ENCODE measurements at places on chromosomes 3 and 15.
A peak's percentile ranks its signal among the peaks of the same experiment; 100 is the strongest.

GRCh38 chr15:78437762-78438618 is at the start of gene IREB2:
Gene IREB2 (plus strand): TSS chr15:78438216. CDS start chr15:78438338, 122 bp downstream.
- DNase-seq, result peak; percentile 100

DNA sequence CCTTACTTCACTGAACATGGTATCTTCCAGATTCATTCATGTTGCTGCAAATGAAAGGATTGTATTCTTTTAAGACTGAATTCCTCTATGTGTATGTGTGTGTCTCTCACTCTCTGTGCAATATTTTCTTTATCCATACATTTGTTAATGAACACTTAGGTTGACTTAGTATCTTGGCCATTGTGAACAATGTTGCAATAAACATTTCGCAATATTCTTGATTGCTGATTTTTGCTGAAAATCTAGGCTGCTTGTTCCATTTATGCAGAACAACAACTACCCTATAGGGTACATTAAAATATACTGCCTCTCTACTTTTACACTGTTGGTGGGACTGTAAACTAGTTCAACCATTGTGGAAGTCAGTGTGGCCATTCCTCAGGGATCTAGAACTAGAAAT is 732.4 kb downstream of the CADM2 start:
- no peak for DNase-seq

- DNase-seq, result no peak
Measured at GRCh38 chr3:98945101-98945524, 43.6 kb upstream of the DCBLD2 start.

- no peak for DNase-seq
Measured at GRCh38 chr3:191005790-191006189, 143.3 kb upstream of the GMNC start.

- DNase-seq, result no peak
Measured at GRCh38 chr3:13796701-13797460, 83.0 kb downstream of the WNT7A start.

- no peak for DNase-seq
Measured at GRCh38 chr15:72818632-72819031, 35.1 kb upstream of the ADPGK start.

DNA sequence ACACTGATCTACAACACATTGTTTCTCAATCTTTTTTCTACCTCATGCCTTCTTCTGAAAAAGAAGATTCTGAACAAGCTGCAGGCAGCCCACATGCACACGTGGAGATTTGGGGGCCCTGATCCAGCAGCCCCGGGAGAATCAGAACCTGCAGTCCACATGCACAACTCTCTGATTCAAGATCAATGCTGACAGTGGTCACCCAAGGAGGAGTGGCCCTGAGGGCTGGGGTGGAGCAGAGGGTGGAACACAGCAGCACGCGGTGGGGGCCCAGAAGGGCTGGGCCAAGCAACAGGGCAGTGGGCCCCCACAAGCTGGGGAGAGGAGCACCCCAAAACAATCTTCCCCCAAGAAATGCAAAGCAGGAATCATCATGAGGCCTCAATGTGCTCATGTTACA is 202.1 kb upstream of the NSMCE3 start:
- DNase-seq, result no peak

- peak; percentile 18 for DNase-seq
Measured at GRCh38 chr15:68510558-68510957, 68.2 kb upstream of the CORO2B start.

GRCh38 chr3:134038716-134039115 is 9.0 kb upstream of the SLCO2A1 start:
- no peak for DNase-seq

DNA sequence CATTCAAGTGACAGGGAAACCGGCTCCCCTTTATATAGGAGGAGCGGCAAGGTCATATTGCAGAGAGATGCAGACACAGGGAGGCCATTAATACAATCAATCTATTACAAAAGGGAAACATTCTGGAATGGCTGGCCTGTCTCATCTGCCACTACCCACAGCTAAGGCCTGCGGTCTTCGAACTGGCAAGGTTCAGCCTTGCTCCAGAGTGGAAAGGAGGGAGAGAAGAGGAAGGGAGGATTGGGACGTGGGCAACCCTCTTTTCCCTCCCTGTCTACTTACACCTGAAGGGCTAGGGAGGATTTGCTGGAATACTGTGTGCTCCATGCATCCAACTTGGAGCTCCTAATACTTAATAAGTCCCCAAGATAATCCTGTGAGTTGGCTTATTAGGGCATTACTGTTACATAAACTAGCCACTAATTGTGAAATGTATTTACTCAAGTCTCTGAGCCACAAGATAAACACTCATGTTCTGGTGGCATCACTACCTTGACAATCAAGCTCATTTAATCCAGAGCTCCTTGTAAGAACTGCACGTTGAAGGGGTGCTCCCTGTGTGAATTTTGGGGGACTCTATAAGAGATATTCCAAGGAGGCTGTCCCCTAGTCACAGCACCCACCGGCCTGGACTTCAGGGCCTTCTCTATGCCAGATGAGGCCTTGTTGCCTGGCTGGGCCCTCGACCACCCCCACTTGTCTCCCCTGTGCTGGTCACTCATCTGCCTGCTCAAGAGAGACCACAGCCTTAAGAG is 19.7 kb upstream of the CCDC174 start:
- DNase-seq, result no peak

DNA sequence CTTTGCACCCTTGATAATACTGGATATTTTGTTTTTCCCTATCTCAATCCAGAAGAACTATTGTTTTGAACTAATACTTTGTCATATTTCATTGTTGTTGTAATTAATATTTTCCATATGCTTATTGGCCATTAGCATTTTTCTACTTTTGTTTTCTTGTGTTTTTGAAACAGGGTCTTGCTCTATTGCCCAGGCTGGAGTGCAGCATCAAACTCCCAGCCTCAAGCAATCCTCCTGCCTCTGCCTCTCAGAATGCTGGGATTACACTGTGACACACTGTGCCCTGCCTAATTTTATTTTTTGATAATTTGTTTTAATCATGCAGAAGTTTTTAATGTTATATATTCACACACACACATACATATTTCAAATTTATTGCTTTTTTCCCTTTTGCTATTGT is 3.4 kb upstream of the RPS27L start:
- no peak for DNase-seq

GRCh38 chr3:196689941-196690660 is 21.9 kb downstream of the CEP19 start:
- no peak for DNase-seq

DNA sequence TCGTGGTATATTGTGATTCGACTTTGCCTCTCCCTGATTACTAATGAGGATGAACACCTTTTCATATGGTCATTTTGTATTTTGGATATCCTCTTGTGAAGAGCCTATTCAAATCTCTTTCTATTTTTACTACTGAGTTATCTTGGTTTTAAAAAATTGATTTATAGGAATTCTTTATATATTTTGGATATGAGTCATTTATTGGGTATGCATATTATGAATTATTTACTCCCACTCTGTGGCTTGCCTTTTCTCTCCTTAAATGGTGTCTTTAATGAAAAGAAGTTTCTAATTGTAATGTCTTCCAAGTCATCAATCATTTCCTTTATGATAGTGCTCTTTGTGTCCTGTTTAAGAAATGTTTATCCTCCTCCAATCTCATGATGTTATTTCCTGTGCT is 191.5 kb upstream of the DPH6 start:
- no peak for DNase-seq

DNA sequence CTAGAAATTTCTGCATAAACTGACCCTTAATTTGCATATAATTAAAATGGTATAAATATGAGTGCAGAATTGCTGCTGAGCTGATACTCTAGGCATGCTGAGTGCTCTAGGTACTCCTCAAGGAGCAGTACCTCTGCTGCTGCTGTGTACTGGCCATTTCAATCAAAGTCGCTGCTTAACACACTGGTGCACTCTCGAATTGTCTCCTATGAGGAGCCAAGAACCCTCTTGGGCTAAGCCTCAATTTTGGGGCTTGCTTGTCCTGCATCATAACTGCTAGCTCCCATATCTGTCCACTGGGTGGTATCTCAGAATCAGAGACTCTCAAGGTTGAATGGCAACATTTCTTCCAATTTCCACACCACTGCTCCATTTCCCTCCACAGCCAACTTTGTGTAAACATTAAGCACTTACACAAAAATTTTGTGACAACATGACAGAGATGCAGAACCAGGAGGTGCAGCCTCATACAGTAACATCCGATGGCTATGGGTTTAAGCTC is 82.5 kb downstream of the XXYLT1 start:
- DNase-seq, result no peak

DNA sequence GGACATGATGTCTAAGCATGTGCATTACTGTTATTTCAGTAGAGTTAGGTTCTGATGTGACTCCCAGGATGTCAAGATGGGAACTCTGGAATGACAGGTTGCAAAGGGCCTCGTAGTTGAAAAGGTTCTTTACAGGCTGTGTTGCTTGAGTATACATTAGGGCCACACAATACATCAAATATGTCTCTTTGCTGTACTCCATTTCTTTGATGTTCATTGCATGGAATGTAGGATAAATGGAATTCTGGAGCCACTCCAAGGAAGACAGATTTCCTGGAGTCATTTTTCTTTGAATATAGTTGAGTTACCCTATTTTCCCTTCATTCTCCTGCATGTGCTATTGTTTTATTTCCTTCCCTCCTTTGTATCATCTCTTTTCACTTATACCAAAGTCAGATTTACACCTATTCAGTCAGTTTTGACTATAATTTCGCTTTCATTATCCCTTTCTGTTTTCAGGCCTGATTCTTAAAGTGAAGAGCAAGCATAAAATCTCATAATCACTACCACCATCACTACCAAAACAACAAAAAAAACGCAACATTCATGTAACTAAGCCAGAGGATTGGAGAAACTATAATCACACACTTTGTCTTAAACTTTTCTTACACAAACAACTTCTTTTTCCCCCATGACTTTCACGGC is 61.2 kb upstream of the PTX3 start:
- DNase-seq, result no peak

GRCh38 chr3:170012683-170013400 is 25.0 kb upstream of the GPR160 start:
- no peak for DNase-seq

DNA sequence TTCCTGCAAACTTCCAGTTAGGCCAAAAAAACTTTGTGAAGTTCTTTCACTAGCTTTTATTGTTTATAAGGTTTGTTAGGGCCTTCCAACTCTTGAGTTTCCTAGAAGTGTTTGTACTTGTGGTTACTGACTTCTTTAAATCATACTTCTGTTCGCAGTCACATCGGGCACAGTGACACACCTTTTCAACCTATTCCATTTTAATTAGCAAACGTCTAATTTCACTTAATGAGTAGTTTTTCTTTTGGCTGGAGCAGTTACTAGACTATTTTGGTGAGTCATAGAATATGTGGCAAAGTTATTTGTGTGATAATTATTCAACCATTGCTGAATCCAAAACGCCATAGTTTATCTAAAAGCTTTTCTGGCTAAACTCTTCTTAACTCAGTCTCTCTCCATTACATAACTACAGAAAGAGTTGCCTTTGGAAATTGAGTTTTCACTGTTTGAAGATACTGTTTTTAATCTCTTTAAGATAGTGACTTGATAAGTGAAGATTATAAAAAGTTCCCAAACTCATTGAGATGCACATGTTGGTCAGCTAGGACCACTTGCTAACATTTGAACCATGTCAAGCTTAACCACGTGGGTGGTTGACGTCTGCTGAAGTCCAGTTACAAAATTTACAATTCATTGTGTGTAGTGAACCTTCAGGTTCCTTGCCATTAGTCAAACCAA is 21.5 kb downstream of the CNOT10 start:
- DNase-seq, result no peak

GRCh38 chr15:41851167-41851523 is 12.5 kb downstream of the PLA2G4B start:
- DNase-seq, result no peak

- DNase-seq, result no peak
Measured at GRCh38 chr15:25900901-25901300, 37.8 kb upstream of the ATP10A start.

DNA sequence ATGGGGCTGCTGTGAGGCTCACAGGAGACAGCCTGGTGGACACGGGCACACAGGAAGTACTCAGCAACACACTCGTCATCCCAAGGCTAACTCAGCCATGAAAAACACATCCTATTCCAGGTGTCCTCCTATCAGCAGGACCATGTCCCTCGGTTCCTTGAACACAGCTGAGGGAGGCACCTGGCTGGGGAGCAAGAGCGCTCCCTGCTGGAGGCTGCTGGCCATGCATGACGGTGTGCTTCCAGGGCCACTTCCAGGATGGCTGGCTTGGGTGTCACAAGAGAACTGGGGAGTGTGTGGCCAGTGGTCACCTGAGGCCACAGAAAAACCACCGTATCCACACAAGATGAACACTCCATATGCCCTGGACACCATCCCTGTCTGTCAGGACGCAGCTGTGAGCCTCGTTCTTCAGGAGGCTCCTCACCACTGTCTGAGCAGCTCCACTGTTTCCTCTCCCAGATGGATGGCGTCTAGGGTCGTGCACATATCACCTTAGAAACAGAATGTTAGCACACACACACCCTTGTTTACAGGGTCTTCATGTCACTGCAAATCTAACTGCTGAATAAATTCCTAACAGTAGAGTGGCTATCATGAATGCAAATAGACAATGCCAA is 31.0 kb downstream of the POC1A start:
- peak; percentile 86 for DNase-seq

GRCh38 chr15:64693134-64693533 is 82.3 kb downstream of the RBPMS2 start:
- peak; percentile 52 for DNase-seq

- DNase-seq, result peak; percentile 63
Measured at GRCh38 chr3:119034256-119035013, at the start of gene IGSF11. Gene IGSF11 (minus strand): TSS chr3:119034846. CDS start chr3:119034582, 264 bp downstream.

DNA sequence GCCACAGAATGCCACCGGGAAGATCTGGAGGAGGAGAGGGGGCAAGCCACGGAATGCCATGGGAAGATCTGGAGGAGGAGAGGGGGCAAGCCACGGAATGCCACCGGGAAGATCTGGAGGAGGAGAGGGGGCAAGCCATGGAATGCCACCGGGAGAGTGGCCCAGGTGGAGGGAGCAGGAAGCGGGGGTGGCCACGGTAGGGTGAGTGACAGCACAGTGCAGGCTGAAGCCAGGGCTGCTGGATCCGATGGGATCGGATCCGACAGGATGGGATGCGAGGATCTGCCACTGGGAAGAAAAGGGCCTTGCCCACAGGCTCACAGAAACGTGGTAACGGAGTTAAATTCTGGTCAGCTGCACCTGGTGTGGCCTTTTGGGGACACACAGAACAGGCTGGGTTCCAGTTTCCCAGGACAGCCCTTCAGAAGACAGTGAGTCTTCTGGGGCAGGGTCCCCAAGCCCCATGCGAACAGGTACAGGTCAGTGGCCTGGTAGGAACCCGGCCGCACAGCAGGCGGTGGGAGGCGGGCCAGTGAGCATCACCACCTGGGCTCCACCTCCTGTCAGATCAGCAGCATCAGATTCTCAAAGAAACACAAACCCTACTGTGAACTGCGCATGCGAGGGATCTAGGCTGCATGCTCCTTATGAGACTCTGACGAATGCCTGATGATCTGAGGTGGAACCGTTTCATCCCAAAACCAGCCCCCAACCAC is 58.8 kb downstream of the XXYLT1 start:
- DNase-seq, result no peak

GRCh38 chr3:181534781-181535221 is 176.9 kb upstream of the SOX2 start:
- DNase-seq, result no peak

GRCh38 chr3:50603261-50604109 is 8.1 kb downstream of the CISH start:
- peak; percentile 45 for DNase-seq

All from KBM-7 (cell line).